Articular chondrocyte of knee joint (primary cell): ENCODE measurements at places on chromosomes 11 and 22. TPM values are rescaled to one million over a fixed set of nuclear protein-coding genes. Genes with fewer than 3 reads are reported as not detected.

Gene EFCAB6
- total RNA-seq = 5.9 and 8.2 TPM in 2 replicates

Gene MRGPRE
- 0.54 and 0.78 TPM in 2 replicates for total RNA-seq

Gene NPTXR
- total RNA-seq = 2.6 and 3.0 TPM in 2 replicates

Gene WEE1
- 35.7 and 74.5 TPM in 2 replicates for total RNA-seq

Gene NAALAD2
- 0.22 and 0.26 TPM in 2 replicates for total RNA-seq

Gene SHISAL1
- total RNA-seq = 47.0 and 55.8 TPM in 2 replicates

Gene KCNQ1OT1
- 6.4 and 8.1 TPM in 2 replicates for total RNA-seq

Gene POU2F3
- 0.13 and 0.43 TPM in 2 replicates for total RNA-seq

Gene PRSS23
- total RNA-seq = 718 and 741 TPM in 2 replicates

Gene OR51E2
- not detected in 2 replicates for total RNA-seq

Gene PGGHG
- 7.0 and 11.0 TPM in 2 replicates for total RNA-seq

Gene CTSW
- 0.13 TPM in 1 of 2 replicates, not detected in the other for total RNA-seq

Gene VWA5A
- total RNA-seq = 64.4 and 108 TPM in 2 replicates

Gene TRMT112
- total RNA-seq = 109 and 165 TPM in 2 replicates

Gene ZNF143
- total RNA-seq = 16.9 and 21.4 TPM in 2 replicates
